ENCODE measurements at places on chromosomes 6 and 20. TPM values are rescaled to one million over a fixed set of nuclear protein-coding genes. Genes with fewer than 3 reads are reported as not detected.
A peak's percentile ranks its signal among the peaks of the same experiment; 100 is the strongest.

- no peak for DNase-seq
Observed at GRCh38 chr6:52533491-52533890, 43.4 kb downstream of the TRAM2 start.

DNA sequence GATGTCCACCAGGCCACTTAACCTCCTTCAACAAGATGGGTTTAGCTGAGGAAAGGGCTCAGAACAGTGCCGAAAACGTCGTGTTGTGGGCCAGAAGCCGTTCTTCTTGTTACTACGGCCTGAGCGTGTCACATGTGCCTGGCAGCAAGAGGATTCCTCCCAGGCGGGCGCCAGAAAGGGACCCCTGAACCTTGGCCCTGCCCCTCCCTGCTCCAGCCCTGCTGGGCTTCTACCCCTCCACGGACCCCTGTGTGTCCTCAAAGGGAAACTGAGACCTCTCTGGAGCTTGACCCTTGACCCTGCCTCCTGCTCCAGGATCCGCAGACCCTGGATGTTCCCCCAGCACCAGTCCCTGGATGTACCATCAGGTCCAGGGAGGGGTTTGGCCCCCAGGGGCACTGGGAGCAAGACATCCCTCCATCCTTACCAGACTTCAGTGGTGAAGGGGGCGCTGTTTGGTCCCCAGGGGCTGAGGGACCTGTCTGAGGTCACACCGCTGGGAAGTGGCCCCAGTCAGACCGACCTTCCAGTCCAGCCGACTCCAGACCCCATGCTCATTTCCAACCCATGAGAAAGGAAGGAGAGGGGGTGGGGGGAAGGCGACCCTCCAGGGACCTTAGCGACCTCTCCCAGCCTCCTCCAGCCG, 10.1 kb downstream of the HRH3 start:
- DNase-seq = no peak

DNA sequence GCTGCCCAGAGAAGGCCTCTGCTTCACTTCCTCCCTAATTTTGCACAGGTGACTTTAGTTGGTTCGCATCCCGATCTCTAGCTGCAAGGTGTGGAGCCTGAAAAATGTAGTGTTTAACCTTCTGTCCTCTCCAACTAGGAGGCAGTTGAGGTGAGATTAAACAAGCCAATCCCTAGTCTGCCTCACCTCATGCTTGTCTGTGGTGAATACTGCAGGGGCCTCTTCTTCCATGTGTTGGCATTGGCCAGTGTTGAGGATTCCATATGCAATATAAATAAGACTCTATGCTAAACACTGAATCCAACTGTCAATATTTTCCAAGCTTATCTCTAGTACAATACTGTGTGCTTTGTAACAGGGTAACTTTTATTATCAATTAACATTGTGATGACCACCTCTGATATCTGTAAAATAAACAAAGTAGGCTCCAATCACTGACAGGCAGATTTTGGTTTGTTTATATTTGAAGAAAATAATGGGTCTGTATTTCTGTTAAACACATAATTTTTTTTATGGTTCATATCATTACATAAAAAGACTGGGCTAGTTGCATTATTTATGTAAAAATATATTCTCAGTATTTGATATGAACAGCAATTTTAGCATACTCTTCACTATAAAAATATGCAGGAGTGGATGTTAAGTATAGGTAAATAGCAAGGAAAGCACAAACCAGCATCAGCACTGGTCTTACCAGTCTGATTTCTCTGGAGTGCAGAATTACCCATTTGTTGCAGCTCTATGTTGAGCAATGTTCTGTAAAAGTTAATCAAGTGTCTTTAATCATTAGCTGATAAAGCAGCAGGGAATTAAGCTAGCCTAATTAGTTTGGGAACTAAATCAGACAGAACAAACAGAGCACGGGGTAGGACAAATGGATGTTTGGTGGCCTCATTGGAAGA, 74.0 kb downstream of the ANKRD6 start:
- DNase-seq = no peak

Gene DCDC2
- total RNA-seq = 1.0 TPM

- DNase-seq = no peak
Observed at GRCh38 chr6:106026748-106027715, 59.1 kb upstream of the PRDM1 start.

DNA sequence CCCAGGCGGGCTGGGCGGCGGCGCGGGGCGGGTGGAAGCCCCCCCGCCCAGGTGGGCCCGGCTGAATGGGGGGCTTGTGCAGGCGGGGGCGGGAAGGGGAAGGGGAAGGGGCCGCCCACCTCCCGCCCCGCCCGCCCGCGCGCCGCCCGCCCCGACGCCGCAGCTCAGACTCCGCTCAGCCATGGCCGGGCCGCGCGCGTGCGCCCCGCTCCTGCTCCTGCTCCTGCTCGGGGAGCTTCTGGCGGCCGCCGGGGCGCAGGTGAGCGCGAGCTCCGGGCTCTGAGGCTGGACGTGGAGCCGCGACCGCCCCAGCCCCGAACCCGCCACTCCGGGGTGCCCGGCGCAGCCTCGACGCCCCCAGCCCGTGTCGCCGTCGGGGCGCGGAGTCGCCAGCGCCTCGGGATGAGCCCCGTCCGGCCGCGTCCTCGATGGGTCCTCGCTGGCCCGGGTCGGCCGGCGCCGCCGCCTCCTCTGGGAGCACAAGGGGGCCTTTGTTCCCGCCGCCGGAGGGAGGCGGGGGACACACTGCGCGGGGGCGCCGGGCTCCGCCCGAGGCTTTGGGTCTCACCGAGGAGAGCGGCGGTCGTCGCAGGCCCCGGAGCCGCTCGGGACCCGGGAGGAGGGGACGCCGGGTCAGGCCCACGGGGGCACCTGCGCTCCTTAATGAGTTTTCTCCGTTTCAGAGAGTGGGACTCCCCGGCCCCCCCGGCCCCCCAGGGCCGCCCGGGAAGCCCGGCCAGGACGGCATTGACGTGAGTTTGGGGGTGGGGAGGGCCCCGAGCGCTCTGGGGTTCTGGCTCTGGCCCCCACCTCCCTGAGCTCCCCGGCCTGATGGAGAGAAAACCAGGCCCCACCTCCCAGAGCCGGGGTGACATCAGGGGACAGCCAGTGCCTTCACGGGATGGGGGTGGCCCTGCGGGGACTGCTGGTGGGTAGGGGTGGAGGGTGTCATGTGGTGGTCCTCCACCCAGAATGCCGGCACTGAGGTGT, at the start of gene COL9A3:
Gene COL9A3 (plus strand): TSS at position 167 of the 990 bp plus-strand sequence. CDS start 15 bp downstream, at position 182.
- no peak for DNase-seq

DNA sequence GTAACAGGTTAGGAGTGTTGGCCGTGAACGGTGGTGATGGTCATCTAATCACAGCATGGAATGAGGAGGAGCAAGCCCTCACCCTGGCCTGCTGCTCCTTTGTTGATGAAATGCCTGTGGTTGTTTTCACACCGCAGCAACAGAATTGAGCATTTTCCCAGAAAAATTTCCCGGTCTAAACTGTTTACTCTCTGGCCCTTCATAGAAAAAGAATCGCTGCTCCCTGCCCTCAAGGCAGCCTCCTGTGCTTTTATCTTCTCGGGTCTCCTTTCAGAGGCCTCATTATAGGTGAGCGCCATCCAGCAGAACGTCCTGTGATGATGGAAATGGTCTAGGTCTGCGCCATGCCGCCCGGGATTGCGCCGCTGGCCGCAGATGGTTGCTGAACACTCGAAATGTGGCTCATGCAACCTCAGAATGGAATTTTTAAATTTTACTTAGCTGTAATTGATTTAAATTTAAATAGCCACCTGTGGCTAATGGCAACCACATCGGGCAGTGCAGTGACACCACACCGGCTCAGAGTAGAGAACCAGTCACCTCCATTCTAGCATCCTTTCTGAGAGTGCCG, 30.2 kb downstream of the PHACTR3 start:
- peak; percentile 68 for DNase-seq

DNA sequence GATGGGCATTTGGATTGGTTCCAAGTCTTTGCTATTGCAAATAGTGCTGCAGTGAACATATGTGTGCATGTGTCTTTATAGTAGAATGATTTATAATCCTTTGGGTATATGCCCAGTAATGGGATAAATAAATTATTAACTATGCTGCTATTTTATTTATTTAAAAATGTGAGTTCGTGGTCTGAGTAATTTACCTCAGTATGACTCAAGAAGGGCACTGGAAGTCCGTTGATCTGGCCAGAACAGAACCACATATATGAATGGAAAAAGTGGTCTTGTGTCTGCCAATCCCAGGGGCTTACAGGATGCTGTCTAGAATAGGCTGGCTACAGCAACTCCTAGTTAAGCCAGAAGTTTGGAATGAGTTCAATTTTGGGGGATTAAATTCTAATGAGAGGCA, 27.6 kb upstream of the HLA-C start:
- DNase-seq = no peak

DNA sequence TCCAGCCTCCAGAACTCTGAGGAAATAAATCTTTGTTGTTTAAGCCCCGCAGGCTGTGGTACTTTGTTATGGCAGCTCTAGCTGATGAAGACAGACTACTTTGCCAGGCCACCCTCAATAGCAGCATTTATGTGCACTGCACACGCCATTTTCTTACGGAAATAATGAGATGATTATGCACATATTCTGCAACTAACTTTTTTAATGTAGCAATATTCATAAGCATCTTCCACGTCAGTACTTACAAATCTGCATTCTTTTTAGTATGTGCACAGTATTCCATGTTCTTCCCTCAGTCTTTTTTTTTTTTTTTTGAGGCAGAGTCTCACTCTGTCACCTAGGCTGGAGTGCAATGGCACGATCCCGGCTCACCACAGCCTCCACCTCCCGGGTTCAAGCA, 46.8 kb upstream of the DSP start:
- no peak for DNase-seq

Gene ESR1
- not detected for total RNA-seq

Gene DXO
- 28.6 TPM for total RNA-seq

GRCh38 chr6:17928514-17929430, 58.7 kb downstream of the KIF13A start:
- no peak for DNase-seq

- DNase-seq = no peak
Observed at GRCh38 chr6:16844183-16844582, 82.9 kb upstream of the ATXN1 start.

GRCh38 chr6:109672175-109672574, 18.8 kb downstream of the AK9 start:
- DNase-seq = no peak

Gene KIF6
- total RNA-seq = 1.8 TPM

Gene TMEM170B
- total RNA-seq = 3.7 TPM

Gene SCRT2
- total RNA-seq = not detected
